NK-92 treated with Interleukin-12 subunit alpha and Interleukin-12 subunit beta, amount 100 ng/mL, for 24 hours (cell line): ENCODE measurements at places on chromosomes 7 and 10.

- DNase-seq, result no peak
Observed at GRCh38 chr10:114662646-114663217, 4.7 kb upstream of the ABLIM1 start.

DNA sequence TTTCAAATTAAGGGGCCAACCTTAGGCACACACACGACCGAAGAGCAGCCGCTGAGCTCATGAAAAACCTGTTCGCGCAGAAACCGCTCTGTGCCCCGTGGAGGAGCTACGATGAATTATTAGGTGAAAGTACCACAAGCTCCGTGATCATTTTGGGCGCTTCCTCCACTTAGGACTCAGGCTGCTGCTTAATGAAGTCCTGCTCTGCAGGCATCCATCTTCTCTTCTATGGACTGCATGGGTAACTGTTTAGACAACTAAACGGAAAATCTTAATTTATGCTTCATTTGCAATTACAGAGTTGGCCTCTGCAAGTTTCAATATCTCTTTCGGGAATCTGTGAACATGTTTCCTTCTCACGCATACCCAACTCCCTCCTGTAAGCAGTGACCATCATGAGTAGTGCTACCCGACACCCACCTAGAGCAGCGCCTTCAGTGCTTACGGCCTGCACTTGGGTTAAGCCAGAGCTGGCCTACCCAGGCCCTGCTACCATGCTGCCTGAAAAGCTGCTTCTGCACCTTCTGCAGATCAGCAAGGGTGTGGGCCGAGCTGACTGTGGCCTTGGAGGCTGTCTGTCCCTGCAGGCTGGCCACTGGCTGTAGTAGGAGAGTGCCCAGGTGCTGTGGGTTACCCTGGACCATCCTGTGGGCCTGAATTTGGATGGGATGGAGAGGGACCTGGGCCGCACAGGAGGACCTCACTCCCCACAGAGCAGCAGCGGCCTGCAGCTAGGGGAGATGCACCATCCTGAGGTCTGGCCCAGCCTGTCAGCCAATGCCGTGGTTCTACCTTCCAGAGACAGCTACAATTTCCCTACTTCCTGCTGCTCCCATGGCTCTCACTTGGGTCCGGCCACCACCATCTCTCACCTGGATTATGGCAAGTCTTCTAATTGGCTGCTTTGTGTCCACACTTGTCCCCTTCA lies 36.0 kb downstream of the GNA12 start:
- DNase-seq, result no peak

DNA sequence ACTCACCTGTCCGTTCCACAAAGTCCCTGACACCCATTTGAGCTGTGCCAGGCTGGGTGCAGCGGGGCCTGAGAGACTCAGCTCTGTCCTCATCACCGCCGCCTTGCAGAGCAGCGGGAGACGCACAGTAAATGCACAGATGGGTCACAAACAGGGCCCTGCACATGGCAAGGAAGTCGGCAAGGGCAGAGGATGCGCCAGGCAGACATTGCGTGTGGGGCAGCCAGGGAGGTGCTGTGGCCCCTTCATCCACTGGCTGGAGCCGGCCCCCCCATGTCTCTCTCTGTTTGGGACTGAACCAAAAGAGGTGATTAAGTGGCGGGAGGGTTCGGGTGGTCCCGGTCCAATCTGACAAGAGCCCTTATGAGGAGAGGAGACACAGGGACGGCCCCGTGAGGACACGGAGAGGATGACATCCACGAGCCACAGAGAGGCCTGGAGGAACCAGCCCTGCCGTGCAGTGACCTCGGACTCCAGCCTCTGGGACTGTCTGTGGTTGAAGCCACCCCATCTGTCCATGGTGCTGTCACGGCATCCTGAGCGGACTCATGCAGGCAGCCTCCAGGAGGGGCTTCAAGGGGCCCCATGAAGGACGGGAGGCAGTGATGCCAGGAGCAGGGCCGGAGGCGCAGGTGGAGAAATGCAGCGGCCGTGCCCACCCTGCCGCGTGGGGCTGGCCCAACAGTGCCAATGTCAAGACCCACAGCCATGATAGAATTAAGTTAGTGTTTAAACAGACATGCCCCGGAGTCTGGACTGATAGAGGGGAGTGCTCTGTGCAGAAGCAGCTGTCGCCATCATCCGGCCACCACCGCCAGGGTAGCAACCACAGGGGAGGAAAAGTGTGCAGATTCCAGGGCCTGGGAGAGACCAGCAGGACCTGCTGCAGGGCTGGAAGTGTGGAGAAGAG lies 28.4 kb upstream of the FOXL3 start:
- DNase-seq, result no peak

DNA sequence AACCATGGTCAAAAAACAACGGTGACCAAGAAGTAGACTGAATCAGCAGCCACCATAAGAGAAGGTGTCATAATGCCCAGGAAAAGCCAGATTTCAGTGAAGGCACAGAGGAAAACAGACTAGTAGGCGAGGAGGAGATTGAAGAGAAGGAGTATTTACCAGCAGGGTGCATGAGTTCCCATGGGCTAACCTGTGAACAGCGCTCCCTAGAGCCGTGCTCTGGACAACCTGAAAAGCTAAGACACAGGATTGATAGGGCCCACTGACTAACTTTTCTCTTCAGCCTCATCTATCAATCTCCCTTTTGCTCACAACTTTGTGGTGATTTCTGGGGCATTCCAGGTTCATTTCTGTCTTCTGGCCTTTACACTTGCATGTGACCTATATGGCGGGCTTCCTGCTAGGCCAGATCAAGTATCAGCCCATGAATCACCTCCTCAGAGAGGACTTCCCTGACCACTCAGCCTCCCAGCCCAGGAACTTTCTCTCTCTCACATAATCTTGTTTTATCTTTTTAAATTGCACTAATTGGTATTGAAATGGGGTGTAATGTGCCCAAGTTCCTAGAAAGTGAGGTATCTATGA lies 12.8 kb downstream of the ANKRD22 start:
- DNase-seq, result no peak

DNA sequence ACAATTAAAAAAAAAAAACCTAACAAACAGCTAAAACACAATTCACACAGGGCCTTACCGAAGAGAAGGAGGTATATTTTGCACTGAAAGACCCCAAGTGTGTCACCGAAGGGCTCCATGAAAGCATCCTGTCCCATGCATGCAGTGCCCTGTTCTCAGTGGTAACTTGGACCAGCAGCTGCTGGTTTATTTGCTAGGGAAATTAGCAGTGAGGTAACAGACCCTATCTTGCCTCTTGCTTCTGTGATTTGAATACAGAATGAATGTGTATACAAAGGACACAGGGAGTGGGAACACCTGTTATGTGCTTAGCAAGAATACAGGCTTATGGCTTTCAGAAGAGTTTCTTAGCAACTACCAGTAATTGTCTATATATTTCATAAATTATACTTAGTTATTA lies at the start of gene HEPACAM2:
TSS of gene HEPACAM2 (minus strand) at position 160 of the 400 bp plus-strand sequence.
- no peak for DNase-seq

DNA sequence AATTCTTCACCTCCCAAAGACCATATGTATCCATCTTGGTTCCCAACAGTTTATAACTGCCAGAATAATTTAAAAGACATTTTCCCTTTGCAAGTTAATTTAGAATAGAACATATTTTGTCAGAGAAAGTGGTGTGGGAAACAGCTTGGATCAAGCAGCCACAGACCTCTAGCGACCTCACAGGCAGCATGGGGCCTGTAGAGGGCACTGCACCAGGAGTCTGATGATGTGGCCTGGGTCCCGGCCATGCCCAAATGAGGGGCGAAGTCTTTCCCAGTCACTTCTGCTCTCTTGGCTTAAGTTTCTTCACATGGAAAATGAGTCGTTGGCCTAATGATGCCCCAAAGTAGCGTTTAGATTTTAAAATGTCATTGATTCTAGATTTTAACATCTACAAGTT lies 243.2 kb downstream of the SDK1 start:
- DNase-seq, result no peak

- DNase-seq, result no peak
Observed at GRCh38 chr10:102341038-102341688, 54.3 kb upstream of the NFKB2 start.

DNA sequence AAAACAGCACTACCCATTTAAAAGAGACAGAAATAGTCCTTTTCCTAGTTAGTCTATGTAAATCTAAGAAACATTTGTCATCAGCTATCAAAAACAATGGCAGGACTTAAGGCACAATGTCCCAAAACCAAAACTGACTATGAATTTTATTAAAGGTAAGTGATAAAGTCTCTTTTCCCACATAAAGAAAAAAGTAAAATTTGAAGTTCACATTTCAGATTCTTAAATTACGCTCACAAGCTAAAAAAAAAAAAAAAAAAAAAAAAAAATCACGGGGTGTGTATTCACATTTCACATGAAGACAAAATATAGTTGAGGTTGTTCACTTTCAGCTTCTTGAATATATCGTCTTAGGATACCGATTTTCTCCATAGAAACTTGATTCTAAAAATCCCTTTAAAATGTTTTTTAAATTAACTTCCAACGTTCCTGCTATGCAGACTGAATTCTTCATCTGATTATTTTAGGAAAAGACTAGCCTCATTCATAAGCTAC lies 1.6 kb downstream of the P4HA1 start:
- DNase-seq, result no peak

DNA sequence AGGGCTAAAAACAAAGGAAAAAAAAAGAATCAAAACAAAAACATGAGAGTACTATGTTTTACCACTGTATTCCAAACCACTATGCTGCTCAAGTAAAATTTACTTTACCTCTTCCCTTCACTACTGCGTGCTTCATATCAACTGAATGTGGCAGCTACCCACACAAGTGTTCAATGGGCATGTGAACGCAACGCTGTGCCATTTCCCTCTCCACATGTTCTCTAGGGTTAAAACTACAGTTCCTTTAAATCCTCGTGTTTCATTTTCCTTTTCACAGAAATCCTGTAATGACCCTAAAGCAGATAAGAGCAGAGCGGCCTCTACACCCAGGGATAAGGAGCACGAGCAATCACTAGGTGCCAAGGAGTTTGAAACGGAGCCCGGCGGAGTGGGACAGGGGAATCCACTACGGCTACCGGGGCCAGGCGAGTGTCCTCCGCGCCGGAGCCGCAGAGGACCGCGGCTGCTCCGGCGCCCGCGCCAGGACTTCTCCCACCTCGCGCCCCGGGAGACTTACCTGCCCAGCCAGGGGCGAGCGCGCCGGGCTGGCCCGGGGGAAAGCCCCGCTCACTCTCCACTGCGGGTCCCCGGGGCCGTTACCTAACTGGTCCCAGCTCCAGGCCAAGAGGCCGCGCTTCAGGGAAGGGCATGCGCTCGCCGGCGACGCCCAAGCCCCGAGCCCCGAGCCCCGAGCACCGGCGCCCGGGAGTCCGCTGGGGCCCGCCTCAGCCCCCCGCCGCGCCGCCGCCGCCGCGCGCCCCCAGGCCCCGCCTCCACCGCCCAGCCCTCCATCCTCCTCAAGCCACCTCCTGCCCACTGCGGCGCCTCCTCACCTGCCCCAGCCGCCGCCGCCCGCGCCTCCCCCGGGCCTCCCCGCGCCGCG lies 711 bp downstream of the NAMPT start:
- peak; percentile 78 for DNase-seq

- no peak for DNase-seq
Observed at GRCh38 chr10:79255007-79255507, 92.2 kb upstream of the PPIF start.

- no peak for DNase-seq
Observed at GRCh38 chr10:122567056-122567660, 6.6 kb downstream of the DMBT1 start.

DNA sequence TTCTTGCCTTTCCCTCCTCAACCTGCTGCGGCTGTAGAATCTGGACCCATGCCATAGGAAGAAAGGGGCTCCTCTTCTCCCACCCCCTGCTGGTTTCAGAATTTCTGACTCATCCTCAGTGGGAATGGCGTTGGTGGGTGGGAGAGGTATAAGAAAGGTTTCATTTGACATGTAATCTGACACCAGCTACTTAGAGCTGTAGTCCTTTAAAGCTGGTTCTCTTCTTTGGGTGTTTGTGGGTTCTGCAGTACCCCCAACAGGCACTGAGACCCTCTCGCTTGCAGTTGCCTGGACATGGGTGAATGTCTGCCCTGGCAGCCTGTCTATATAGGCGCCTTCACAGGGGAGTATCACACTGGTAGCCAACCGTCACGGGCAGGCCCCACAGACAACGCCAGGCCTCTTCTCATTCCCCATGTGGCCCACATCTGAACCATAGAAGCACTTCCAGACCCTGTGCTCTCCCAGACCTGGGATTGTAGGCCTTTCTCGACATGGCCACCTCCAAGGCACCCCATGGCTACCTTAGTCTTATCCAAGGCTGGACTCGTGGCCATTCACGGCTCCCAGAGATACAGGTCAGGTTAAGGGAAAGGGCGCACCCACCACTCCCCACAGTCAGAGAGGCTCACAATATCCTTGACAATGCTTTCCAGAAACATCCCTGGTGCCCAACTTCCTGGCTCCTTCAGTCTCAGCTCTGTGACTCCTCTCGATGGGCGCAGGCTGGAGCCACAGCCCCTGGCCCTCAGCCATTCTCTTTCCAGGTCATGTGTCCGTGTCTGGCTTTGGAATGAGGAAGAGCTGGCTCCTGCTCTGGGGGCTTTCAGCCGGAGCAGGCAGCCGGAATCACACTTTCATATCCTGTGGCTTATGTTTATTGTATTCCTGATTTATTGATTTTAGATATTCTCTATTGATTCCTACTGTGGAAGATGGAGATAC lies 17.5 kb downstream of the ZNF862 start:
- DNase-seq, result no peak

- DNase-seq, result no peak
Observed at GRCh38 chr7:98701372-98701771, 84.3 kb downstream of the NPTX2 start.

- no peak for DNase-seq
Observed at GRCh38 chr7:38795593-38795992, 113.4 kb downstream of the VPS41 start.

- DNase-seq, result no peak
Observed at GRCh38 chr10:86355571-86356038, 11.0 kb downstream of the GRID1 start.

GRCh38 chr10:14880229-14880628 lies 1.6 kb downstream of the SUV39H2 start:
- DNase-seq, result no peak

DNA sequence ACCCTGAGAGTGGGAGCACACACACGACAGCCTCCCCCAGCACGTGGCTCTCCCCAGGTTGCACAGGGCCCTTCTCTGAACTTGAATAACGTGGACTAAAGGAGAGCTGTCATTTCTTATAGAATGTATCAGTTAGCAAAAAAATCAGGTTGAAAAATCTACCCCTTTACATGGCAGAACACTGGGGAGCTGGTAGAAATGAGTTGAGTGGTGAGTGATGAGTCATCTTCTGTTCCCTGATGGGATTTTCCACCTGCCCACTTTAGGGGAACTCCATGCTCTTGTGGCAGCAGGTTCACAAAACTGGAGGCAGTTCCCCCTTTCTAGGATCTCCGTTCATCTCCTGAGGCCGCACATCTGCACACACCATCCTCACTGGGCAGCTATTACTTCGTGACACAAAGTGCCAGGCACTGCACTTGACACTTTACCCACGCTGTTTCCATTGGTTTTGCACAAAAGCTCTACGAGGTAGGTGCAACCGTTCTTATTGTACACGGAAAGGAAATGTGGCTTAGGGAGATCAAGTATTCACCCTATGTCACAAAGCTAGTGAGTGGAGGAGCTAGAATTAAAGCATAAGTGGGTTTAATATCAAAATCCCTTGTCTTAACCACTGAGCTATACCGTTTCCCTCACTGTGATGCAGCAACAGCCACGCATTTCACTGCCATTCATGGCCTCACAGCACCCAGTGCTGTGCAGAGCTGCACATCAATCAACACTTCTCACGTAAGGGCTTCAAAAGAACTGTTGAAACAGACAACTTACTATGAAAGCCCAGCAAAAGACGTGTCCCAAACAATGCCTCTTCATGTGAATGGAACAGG lies 80.2 kb downstream of the RNF216 start:
- DNase-seq, result no peak
